Stimulated activated CD4-positive, alpha-beta T cell treated with anti-CD3 and anti-CD28 coated beads, Interleukin-1b, Interleukin-23, amount 100 ng/mL, for 1 hour (primary cell): ENCODE measurements at places on chromosomes 2 and 18.

- no peak for DNase-seq
Measured at GRCh38 chr2:19971691-19972090, 18.2 kb downstream of the WDR35 start.

DNA sequence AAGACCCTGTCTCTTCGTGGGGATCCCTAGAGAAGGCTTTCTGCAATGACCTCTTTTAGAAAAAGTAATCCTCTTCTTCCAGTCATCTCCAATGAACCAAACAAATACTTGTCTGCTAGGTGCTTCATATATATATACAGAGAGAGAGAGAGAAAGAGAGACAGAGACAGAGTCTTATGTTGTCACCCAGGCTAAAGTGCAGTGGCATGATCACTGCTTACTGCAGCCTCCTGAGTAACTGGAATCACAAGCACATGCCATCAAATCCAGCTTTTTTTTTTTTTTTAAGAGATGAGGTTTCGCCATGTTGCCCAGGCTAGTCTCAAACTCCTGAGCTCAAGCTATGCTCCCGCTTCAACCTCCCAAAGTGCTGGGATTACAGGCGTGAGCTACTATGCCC lies 18.6 kb upstream of the PKDCC start:
- DNase-seq: no peak

DNA sequence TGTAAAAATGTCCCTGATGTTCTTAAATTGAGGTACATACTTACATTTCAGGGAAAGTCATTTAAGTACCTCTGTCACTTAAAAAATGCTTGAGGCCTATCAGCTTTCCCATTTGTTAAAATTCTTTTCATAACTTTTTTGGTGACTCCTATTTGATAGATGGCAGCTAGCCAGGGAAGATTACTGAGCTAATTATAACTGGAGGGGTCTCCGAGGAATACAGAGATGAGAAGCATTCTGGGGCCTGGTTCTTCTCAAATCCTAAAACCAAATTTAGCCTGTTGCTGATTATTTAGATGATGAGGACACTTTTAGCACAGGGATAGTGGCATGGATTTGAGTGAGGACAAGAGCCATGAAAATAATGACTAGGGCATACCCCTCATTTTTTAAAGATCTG lies 4.8 kb downstream of the UGP2 start:
- no peak for DNase-seq

DNA sequence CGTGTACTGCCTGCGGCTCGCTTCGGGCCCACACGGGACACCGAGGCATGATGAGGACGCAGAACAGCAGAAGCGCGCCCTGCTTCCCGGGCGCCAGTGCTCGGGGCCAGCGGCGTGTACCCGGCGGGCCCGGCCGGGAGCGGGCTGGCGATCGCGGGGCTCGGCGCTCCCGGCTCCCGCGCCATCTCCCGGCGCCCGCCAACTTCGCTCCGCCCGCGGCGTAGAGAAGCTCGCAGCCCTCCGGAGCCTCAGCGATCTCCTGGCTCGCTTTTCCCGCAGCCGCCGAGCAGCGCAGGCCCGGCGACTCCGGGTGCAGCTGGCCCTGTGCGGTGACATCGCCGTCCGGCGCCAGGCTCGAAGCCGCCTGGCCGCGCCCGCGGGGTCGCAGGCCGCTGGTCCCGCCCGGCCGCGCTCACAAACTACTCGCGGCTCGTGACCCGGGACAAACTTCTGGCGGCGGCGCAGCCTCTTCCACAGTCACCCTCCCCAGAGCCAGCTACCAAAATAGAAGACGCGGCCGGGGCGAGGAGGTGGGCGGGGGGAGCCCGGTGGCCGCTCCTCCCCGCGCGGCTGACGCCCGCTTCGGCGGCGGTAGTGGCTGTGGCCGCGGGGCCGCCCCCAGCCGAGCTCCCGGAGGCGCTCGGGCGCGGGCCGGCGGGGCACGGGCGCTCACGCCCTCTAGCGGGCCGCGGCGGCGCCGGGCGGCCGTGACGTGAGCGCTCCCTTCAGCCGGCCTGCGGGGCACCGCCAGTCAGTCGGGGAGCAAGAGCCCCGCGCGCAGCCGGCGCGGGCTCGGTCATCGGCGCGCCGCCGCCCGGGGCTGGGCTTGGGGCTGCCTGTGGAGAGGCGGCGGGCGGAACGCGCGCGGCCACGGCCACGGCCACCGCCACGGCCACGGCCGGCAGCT lies at the start of gene PTPRM:
Gene PTPRM, plus strand, starts transcription at position 750 of the 907 bp plus-strand sequence. CDS start 503 bp downstream, outside the sequence.
- DNase-seq: peak; percentile 16

DNA sequence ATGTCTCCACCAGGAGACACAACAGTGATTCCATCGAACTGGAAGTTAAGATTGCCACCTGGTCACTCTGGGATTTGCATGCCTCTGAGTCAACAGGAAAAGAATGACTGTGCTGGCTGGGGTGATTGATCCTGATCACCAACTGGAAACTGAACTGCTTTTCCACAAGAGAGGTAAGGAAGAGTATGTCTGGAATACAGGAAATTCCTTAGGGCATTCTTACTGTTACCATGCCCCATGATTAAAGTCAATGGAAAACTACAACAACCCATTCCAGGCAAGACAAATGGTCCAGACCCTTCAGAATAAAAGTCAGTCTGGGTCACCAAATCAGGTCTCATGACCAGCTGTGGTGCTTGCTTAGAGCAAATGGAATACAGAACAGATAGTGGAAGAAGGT lies 12.0 kb upstream of the DDX1 start:
- DNase-seq: no peak

DNA sequence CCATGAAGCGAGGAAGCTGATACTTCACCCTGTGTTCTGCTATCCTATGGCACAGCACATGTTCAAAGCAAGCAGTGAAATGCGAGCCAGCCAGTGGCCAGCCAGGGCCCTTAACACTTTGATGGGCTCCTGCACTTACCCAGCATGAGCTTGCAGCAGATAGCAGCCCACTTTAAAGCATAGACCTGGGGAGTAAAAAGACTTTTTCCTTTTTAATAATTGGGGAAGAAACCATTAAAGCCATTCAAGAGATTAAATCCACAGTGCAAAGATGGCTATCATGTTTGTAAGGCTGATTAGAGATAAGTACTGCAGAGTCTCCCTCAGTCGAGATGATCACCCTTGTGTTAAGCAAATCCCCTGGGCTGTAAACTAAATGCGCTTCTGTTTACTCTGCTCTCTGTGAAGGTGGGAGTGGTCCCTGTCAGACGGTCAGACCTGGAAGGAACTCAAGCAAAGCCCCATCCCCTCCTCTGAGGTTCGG lies 15.7 kb downstream of the CCBE1 start:
- DNase-seq: no peak

GRCh38 chr2:240957656-240958365 lies 40.6 kb upstream of the SNED1 start:
- DNase-seq: no peak

- DNase-seq: no peak
Measured at GRCh38 chr2:237060534-237061312, 25.0 kb upstream of the COPS8 start.

- no peak for DNase-seq
Measured at GRCh38 chr2:65479524-65479923, 47.1 kb upstream of the SPRED2 start.

DNA sequence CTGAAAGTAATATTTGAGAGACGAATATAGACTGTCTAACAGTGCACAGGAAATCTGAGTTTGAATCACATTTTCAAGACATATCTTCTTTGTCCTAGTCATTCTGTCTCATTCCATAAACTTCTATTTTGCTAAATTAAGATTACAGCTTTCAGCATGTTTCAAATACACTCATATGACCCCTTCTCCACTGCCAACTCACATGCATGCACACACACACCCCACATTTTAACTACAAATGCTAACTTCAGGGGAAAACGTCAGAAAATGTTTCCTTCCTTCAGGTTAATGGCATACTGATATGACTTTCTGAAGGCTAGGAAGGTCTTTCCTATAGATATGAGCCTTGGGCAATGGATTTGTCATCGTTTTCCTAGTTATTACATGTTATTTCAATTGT lies 373.7 kb downstream of the RBM43 start:
- no peak for DNase-seq

DNA sequence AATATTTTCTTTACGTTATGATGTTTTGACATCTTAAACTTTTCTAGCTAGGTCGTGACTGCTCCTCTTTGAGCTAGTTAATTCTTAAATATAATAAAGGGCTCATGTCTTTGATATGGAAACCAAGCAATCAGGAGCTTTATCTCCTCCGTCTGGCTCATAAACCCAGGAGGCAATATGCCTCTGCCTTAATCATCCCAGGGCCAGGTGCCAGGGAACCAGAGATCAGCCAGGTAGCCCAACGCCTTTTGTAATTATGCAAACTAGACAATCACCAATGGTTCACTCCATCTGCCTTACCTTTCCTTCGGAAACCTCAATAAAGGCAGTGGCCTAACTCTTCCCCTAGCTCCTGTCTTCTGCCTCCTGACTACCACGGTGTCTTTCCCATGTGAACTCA lies 213.7 kb downstream of the KCNJ3 start:
- no peak for DNase-seq

DNA sequence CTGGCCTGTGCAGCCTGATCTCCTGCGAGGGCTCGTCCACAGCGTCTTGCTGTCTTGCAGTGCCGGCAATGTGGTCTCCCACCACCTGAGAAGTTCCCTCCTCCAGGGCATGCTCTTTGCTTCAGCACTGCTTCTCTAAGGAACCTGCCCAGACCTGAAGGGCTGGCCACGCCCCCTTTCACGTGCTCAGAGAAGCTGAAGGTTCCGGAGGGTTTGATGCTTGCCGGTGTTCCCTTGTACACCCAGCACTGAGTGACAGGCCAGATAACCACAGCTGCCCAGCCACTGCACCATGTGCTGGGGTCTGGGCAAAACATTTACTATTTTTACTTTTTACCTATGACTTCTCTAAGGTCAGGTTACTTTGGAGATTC lies 1.7 kb upstream of the POLR2D start:
- peak; percentile 18 for DNase-seq

DNA sequence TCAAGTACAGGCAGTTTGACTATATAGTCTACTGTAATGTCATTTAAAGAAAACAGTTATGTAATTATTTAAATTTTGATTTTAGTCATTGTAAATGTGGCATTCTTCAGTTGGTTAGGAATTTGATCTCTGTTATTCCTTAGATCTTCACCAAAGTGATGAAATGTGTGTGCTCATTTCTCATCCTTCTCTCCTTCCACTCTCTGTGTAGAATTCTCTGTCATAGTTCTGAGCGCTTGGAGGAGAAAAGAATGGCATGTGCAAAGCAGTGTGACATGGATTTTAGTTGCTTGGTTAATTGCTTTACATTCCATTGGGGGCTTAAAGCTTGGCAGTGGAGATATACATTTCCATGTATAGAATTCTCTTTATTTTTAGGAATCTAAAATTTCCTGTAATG lies 14.8 kb downstream of the PIK3C3 start:
- no peak for DNase-seq

- DNase-seq: no peak
Measured at GRCh38 chr2:36478332-36478738, 119.6 kb downstream of the FEZ2 start.

DNA sequence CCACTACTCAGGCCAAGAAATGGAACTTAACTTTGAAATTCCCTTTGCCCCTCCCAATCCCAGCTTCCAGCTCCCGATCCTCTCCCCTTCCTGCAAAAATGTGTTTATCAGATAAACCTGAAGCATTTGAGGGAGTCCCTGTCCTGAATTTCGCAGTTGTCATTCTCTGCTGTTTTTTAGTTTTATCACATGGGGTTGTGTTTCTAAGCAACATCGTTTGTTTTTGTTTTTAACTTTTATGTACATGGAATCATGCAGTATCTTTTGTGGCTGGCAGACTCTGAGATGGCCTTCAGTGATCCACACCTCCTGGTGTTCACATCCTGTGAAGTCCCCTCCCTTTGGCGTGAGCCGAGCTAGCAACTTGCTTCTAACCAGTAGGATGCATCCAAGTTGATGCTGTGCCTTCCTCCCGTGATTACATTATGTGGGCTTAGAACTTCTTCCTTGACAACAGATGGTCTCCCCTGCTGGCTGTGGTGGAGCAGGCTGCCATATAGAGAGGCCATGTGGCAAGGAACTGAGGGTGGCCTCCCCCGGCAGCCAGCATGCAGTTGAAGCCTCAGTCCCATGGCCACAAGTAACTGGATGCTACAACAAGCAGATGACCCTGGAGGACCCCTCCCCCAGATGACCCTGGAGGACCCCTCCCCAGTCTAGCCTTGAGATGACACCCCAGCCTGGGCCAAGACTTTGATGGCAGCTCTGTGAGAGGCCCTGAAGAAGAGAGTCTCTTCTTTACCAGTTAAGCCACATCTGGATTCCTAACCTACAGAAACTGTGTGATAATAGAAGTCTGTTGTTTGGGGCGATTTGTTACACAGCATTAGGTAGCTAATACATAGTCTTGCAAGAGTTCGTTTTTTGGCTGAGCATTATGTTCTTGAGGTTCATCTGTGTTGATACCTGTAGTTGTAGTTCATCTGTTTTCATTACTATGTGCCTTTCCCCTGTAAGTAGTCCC lies 27.7 kb downstream of the SH3BP4 start:
- no peak for DNase-seq

DNA sequence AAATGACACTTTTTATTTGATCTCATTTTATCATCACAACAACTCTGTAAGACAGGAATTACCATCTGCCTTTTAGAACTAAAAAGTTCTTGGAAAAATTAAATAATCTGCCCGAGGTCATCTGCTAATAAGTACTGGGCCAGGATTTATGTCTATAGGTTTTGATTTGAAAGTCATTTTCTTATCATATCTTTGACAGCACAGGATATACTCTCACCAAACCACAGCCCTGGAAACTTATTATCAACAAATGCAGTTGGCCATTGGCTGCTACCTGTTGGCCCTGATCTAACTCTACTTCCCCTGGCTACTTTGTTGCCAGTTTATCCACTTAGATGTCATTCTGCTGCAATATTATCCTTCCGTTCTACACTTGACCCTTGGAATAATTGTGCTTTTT lies 354.6 kb downstream of the RAD51AP2 start:
- no peak for DNase-seq

- no peak for DNase-seq
Measured at GRCh38 chr18:9825571-9826073, 60.2 kb upstream of the TXNDC2 start.

GRCh38 chr2:178830451-178830850 lies 23.2 kb upstream of the TTN start:
- DNase-seq: no peak

- no peak for DNase-seq
Measured at GRCh38 chr2:128258218-128258617, 60.5 kb downstream of the HS6ST1 start.

GRCh38 chr2:208366215-208367127 lies 40.1 kb upstream of the PTH2R start:
- no peak for DNase-seq
